ENCODE measurements at places on chromosomes 2 and 18.
A peak's percentile ranks its signal among the peaks of the same experiment; 100 is the strongest.

- no peak for DNase-seq
Measured at GRCh38 chr2:406876-407275, 119.0 kb upstream of the ALKAL2 start.

GRCh38 chr2:10668402-10669012 is 21.3 kb downstream of the NOL10 start:
- peak; percentile 43 for DNase-seq

DNA sequence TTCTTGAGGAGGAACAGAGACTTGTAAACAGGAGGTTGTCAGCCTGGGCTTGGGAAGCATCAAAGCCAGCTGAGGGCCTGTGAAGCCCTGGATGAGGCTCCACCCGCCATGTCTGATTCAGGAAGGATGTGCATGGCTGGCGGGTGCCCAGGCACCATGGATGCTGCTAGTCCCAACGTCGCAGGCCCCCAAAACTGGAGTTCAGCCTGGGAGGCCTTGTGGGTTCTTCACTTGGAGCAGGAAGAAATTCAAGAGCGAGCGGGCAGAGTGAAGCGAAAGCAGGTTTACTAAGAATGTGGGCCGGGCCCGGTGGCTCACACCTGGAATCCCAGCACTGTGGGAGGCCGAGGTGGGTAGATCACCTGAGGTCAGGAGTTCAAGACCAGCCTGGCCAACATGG is 12.1 kb upstream of the PXDN start:
- no peak for DNase-seq

- no peak for DNase-seq
Measured at GRCh38 chr2:33247365-33247764, 229.1 kb upstream of the RASGRP3 start.

GRCh38 chr2:126749537-126749936 is 93.6 kb downstream of the GYPC start:
- DNase-seq = no peak

DNA sequence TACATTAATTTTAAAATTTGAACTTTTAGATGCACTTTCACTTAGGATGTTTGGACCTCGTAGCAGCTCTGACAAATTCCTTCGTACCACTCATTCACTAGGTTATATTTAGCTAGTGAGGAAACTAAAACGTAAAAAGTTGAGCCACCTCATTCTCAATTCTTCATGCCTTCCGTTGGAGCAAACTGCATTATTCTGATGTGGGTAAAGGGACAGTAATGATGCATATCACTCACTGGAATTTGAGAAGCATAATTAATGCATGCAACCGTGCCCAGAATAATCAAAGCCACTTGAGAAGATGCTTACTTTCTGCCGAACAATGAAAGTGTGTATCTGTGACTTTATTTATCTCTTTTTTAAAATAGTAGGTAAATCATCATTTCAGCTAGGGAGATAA is 2.2 kb downstream of the CNOT9 start:
- DNase-seq = no peak

DNA sequence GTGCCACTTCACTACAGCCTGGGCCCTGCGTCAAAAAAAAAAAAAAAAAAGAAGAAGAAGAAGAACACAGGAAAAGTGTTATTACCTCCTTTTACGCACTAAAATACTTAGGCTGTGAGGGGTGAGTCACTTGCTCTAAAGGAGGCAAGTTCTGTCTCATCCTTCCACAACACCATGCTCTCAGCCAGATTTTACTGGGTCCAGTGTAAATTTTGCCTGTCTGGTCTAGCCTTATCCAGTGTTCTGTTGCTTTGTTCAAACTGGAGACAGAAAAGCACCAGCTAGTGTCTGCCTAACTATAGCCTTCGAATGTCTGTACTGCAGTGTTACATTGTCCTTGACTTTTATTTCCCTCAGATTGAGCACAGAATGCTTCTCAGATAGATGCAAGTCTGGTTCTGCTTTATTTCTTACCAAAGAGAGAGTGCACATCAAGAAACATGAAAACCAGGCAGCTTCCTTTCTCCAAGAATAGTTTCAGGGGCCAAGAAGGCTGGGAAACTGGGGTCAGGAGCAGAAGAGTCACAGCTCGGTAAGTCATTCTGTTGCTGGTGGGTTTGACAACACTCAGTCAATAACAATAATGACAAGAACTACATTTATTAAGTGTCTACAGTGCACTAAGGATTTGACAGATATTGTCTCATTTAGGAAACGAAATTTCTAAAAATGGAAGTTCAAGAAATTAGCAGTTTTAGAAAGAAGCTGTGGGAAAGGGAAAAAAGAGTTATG is 3.1 kb upstream of the MSGN1 start:
- DNase-seq = no peak

- DNase-seq = no peak
Measured at GRCh38 chr2:103003750-103004260, 242.0 kb downstream of the TMEM182 start.

GRCh38 chr2:47026748-47027534 is 111.3 kb upstream of the MCFD2 start:
- DNase-seq = no peak

- no peak for DNase-seq
Measured at GRCh38 chr18:8556424-8556823, 52.8 kb upstream of the RAB12 start.

GRCh38 chr2:219861307-219861706 is 233.9 kb downstream of the SLC4A3 start:
- no peak for DNase-seq

- no peak for DNase-seq
Measured at GRCh38 chr2:39618236-39618635, 47.5 kb upstream of the TMEM178A start.

- DNase-seq = no peak
Measured at GRCh38 chr2:23355001-23355400, 30.0 kb upstream of the KLHL29 start.

DNA sequence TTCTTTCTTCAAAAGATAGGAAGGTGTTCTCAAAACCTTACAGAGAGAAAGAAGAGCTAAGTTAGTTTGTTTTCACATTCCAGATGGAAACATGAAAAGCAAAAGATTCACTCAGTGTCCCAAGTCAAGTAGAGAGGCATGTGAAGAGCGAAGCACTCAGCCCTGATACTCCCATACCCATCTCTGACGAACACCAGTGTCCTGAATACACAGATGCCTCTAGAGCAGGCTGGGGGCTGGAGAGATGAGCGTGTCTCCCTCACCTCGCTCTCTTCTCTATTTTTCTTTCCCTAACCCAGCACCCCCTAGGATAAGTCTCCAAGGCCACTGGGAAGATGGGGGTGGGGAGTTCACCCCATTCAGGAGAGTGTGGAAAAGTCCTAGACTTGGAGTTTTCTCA is 227.8 kb downstream of the TMEM163 start:
- DNase-seq = no peak

- DNase-seq = no peak
Measured at GRCh38 chr2:112614201-112614840, 29.9 kb downstream of the CHCHD5 start.

GRCh38 chr2:213524164-213524563 is 239.9 kb downstream of the SPAG16 start:
- no peak for DNase-seq

Measured in NCI-H1436 (cell line).